ENCODE measurements at places on chromosomes 6 and 20.

DNA sequence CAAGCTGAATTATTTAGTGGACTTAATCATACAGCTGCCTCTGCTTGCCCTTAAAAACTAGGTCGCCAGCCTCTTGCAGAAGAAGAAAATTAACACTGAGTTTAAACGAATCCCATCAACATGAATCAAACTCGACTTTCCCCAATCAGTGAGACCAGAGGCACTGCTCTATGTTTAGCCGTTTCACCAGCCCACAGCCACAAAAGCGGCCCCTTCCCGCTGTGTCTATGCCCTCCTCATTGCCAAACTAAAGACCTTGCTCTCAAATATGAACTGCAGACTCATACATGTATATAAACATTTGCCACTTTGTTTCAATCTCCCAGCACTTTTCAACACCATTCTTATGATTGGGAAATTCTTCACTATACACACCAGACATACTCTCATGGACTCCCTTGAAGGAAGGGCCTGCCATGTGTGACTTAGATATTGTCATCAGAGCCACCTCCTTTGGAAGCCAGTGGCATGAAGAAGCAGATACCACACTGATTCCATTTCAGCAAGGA, 105.8 kb upstream of the ADGRF1 start:
- DNase-seq: no peak

DNA sequence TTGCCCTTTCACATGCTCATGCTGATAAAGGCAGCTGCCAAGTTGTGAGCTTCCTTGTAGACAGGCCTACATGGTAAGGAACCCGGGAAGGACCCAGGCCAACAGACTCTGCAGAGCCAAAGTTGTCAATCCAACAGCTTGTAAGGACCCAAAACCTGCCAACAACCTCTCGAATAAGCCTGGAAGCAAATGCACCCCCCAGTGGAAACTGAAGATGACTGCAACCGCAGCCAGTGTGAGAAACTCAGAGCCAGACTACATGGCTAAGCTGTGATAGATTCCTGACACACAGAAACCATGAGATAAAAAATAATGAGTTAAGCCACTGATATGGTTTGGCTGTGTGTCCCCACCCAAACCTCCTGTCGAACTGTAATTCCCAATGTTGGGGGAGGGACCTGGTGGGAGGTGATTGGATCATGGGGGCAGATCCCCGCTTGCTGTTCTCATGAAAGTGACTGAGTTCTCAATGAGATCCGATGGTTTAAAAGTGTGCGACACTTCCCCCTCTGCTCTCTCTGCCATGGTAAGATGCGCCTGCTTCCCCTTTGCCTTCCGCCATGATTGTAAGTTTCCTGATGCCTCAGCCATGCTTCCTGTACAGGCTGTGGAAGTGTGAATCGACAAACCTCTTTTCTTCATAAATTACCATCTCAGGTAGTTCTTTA, 18.8 kb upstream of the CLPSL2 start:
- DNase-seq: no peak

DNA sequence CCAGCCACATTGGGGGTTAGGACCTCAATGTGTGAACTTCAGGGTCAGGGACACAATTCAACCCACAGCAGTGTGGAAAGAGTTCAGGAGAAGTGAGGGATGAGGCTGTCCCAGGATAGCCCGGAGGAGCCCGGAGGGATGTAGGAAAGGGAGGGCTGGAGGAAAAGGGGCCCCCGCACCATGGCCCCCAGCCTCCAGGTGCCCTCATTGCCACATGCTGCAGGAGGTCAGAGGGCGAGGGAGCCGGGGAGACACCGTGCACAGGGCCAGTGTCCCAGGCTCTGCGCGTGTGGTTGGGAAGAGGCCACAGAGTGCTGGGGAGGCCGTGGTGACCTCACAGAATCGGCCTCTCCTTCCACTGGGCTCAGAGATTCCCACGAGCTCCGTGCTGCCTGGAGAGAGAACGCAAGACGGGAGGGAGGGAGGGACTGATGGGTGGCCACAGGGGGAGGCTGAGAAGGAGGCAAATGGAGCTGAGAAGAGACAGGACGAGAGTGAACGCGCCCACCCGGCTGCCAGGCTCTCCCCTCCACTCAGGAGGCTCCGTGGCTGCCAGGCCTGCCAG, 215.1 kb downstream of the DLL1 start:
- no peak for DNase-seq

GRCh38 chr20:51221791-51222408, 199.0 kb upstream of the KCNG1 start:
- no peak for DNase-seq

- DNase-seq: no peak
Observed at GRCh38 chr6:143556529-143556928, 45.0 kb upstream of the FUCA2 start.

DNA sequence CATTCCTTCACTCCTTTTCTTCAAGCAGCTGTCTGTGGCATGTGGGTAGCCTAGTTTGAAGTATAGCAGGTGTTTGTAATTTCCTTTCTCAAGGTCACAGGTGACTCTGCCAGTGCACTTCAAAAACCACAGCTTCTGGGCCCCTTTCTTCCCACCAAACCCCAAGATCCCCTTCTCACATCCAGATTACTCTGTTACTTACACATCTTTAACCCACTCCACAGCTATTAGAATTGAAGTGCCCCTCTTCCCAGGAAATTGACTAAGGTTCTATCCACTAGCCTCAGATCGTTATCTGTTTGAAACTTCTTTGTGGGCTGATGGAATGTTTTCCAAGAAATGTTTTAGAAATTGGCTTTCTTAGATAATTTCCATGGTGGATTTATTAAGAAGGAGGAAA, 150.8 kb downstream of the AHI1 start:
- no peak for DNase-seq

DNA sequence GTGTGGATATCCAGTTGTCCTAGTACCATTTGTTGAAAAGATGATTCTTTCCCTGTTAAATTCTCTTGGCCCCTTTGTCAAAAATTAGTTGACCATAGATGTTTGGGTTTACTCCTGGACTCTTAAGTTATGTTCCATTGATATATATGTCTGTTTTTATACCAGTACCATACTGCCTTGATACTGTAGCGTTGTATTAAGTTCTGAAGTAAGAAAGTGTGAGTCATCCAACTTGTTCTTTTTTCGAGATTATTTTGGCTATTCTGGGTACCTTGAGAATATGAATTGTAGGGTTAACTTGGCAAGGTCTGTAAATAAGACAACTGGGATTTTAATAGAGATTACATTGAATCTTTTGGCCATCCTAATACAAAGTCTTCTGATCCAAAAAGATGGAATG, 26.5 kb downstream of the PANK2 start:
- no peak for DNase-seq

DNA sequence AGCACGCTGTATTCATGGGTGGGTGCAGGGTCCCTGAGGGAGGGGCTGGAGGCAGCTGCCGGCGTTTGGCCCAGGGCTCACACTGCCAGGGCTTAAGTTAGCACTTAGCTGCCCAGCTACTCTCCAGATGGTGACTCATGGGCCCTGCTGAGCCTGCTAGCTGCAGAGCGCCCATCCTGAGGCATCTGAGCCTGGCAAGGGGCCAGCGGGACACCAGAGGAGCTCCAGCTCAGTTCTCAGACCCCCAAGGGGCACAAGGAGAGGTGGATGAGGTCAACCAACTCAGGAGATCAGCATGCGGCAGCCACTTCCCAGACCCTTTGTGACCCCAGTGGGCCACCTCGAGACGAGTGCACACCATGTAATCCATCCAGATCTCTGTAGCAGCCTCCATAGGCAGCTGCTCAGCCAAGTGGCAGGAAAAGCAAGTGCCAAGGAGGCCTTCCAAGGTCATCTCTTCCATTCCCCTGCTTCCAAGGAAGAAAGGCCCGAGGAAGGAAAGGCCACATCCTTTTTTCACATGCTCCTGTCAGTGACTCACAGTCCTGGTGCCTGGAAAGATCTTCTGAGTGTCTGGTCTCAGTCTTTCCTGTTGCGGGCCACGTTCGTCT, 35.3 kb downstream of the FOXP4 start:
- DNase-seq: no peak

- no peak for DNase-seq
Observed at GRCh38 chr6:49327005-49327404, 136.0 kb downstream of the MMUT start.

- DNase-seq: no peak
Observed at GRCh38 chr6:151109361-151109760, 130.4 kb upstream of the AKAP12 start.

- no peak for DNase-seq
Observed at GRCh38 chr6:73062837-73063236, 162.5 kb downstream of the KHDC1L start.

DNA sequence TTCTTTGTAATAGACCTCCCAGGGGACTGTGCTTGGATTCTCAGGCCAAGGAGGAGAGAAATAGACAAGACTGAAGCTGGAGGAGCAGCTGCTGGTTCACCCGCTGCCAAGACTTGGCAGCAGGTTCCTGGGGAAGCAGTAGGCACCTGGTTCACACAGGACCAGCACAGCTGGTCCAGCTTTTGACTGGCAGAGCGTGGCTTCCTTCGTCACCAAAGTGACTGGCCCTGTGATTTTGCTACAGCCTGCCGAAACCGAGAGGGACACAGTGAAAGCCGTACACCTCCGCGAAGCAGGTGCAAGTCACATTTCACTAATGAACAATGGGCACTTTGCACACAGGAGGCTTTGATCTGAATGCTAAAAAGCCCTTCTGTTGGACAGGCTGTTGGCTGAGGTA, 199.0 kb downstream of the RNF144B start:
- no peak for DNase-seq

GRCh38 chr6:161367472-161367871, 93.6 kb upstream of the AGPAT4 start:
- no peak for DNase-seq

- DNase-seq: no peak
Observed at GRCh38 chr6:38364127-38364526, 275.6 kb downstream of the BTBD9 start.

- DNase-seq: no peak
Observed at GRCh38 chr6:2215342-2215741, 30.1 kb downstream of the GMDS start.

- DNase-seq: no peak
Observed at GRCh38 chr20:51533291-51534172, 9.0 kb downstream of the NFATC2 start.

DNA sequence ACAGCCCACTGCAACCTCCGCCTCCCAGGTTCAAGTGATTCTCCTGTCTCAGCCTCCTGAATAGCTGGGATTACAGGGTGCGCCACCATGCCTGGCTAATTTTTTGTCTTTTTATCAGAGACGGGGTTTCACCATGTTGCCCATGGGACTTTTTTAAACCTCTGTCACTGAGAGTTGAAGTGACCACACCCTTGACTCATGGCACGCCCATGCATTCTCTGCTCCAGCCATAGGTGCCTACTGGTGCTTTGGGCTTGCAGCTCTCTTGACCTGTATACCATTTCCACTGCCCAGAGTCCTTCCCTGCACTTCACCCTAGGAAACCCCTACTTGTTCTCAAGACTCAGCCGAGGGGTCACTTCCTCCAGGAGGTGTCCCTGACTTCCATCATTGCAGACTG, 2.4 kb upstream of the SCRT2 start:
- no peak for DNase-seq

GRCh38 chr20:51634257-51634656, 91.7 kb upstream of the NFATC2 start:
- DNase-seq: no peak

DNA sequence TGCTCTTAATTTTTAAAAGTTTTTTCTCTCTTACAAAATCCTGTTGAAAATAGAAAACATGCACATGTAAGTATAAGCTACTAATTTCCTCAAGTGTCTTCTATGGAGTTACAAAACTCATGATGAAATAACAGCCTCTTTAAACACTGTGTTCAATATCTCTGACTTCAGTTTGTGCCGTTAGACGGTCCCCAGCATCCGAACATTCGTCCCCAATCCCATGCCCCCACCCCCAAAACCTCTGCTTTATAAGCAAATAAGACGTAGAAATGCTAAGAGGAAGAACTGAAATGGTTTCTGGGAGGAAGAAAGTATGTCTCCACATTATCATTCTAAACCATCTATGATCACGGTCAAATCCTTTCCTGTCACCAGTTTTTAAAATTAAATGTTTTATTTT, 31.7 kb upstream of the MYB start:
- no peak for DNase-seq

GRCh38 chr6:107618672-107619071, 128.8 kb downstream of the SOBP start:
- no peak for DNase-seq

- no peak for DNase-seq
Observed at GRCh38 chr20:64171211-64171610, 7.0 kb downstream of the MYT1 start.

GRCh38 chr6:30493643-30494250, 4.4 kb downstream of the HLA-E start:
- no peak for DNase-seq

DNA sequence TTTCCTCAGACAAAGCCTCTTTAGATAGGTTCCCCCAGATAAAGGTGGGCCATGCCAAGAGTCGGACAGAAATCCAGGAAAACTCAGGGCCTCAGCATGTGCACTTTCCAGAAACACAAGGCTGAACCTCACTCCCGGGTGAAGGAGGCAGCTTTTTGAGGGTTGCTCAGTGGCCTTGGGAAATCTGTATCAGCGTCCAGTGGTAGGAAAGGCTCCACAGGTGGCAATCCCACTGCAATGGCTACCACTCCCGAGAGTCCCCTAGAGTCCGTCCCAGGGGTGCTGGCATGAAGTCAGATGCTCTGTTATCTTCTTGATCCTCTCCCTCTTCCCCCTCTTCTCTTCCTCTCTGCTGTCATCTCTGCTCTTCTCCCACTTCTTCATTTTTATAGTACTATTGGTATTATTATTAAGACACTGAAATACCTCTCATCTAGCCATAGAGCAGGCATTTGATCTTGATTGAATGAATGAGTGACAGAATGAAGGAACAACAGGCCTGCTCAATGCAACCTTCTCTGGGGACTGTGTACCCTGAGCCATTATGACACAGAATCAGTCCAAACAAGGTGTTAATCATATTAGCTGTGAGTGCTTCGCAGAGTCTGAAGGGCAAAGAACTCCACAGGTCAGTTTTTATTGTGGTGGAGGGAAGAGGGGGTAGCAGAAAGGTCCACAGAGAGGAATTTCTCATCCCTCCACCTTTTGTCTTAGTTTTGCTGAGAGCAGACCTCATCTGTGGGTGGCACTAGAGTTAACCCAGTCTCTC, 13.3 kb downstream of the SLC22A1 start:
- no peak for DNase-seq

- no peak for DNase-seq
Observed at GRCh38 chr6:79605061-79605460, 26.1 kb upstream of the SH3BGRL2 start.

- no peak for DNase-seq
Observed at GRCh38 chr6:49072146-49072545, 390.9 kb downstream of the MMUT start.

- DNase-seq: no peak
Observed at GRCh38 chr6:29968130-29968529, 25.8 kb downstream of the HLA-A start.

- no peak for DNase-seq
Observed at GRCh38 chr20:63178446-63178820, 37.5 kb downstream of the YTHDF1 start.

DNA sequence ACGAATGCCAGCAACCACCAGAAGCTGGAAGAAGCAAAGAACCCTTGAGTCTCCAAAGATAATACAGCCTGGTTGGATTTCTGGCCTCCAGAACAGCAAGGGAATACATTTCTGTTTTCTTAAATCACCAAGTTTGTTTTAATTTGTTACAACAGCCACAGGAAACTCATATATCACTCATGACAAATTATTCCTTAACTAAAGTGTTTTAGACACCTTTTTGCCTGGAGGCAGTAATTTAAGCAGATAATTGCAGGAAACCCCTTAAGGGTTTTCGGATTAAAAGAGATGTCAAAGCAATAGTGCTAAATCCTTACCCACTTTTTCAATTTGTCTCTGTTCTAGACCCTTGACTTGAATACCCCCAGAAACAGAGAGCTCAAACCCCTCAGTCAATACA, 1050.0 kb downstream of the EPHA7 start:
- DNase-seq: no peak

GRCh38 chr6:131197716-131198115, 62.4 kb downstream of the AKAP7 start:
- no peak for DNase-seq

Data from stimulated activated CD4-positive, alpha-beta T cell treated with anti-CD3 and anti-CD28 coated beads, Interleukin-15, amount 100 ng/mL, for 1 hour (primary cell).